ENCODE measurements at places on chromosomes 5 and 9.

GRCh38 chr9:3848445-3849114 lies 322.8 kb upstream of the RFX3 start:
- DNase-seq, result no peak

GRCh38 chr9:91415290-91415689 lies 8.3 kb downstream of the NFIL3 start:
- no peak for DNase-seq

- no peak for DNase-seq
These were observed 582.7 kb downstream of the DTWD2 start for GRCh38 chr5:118405650-118406061.

DNA sequence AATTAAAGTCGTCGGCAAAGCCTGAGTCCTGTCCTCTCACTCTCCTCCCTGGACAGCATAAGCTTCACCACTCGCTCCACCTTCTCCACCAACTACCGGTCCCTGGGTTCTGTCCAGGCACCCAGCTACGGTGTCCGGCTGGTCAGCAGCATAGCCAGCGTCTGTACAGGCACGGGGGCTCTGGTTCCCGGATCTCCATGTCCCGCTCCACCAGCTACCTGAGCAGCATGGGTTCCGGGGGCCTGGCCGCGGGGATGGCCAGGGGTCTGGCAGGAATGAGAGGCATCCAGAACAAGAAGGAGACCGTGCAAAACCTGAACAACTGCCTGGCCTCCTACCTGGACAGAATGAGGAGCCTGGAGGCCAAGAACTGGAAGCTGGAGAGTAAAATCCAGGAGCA lies 1.7 kb upstream of the XPA start:
- DNase-seq, result no peak

DNA sequence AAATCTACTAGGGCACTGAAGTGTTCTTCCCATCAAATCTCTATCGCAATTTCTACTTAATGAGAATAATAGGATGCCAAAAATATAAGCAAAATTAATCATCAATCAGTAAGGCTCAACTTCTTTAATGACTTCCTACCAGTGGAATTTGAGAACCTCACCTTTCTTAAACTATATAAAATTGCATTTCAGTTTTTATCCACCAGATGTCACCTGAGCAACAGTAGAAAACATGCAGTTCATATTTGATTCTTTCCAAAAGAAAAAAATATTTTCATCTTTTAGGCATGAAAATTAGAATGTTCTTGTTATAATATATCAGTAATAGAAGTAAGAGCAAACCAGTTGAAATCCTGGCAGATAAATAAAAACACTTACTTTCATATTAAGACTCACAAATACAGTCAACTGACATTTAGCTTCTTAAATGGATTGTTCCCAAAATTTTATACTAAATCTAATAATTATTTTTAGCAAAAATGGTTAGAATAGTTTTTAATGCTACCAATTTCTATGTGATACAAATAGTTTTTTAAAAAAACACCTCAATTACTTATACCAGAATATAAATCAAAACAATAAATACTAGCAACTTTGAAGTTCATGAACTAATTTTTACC lies 13.4 kb upstream of the CCDC112 start:
- no peak for DNase-seq

All from stimulated activated CD8-positive, alpha-beta memory T cell treated with anti-CD3 and anti-CD28 coated beads, Interleukin-4, amount 100 ng/mL, for 48 hours (primary cell).